Common myeloid progenitor, CD34-positive (primary cell): ENCODE measurements at places on chromosomes 16 and 17.

DNA sequence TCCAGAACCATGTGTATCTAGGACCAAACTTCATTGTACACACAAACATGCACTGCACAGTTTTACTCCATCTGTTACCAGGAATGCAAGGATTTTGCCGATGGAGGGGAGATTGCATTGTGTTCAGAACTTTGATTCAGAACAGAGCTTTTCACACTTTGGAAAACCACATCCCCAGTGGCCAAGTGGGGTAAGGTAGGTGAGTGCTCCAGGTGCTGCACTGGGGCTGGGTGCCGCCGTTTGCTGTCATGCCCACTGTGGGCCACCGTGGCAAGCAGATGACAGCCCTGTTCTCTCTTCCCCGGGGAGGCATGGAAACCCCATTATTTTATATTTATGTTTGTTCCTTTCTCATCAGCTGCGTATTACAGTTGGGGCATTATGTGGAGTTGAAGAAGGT, 29.3 kb upstream of the JPH3 start:
- DNase-seq, result no peak

- no peak for DNase-seq
Measured at GRCh38 chr17:57870283-57870635, 20.4 kb upstream of the MRPS23 start.

- no peak for DNase-seq
Measured at GRCh38 chr17:62751060-62751691, 56.9 kb downstream of the MARCHF10 start.

GRCh38 chr16:87592018-87592712, 10.1 kb upstream of the JPH3 start:
- DNase-seq, result no peak

GRCh38 chr17:40534371-40535189, 30.7 kb downstream of the CCR7 start:
- no peak for DNase-seq

- DNase-seq, result peak; percentile 58
Measured at GRCh38 chr17:75785016-75785890, 647 bp downstream of the UNK start.

GRCh38 chr16:49378238-49378637, 4.6 kb downstream of the C16orf78 start:
- DNase-seq, result no peak

GRCh38 chr17:38453951-38454421, 25.7 kb downstream of the ARHGAP23 start:
- peak; percentile 37 for DNase-seq

- DNase-seq, result no peak
Measured at GRCh38 chr16:29857133-29857760, 5.8 kb downstream of the CDIPT start.

GRCh38 chr16:19781226-19781625, 63.2 kb downstream of the IQCK start:
- no peak for DNase-seq

- DNase-seq, result no peak
Measured at GRCh38 chr16:83143788-83144187, 517.0 kb downstream of the CDH13 start.

DNA sequence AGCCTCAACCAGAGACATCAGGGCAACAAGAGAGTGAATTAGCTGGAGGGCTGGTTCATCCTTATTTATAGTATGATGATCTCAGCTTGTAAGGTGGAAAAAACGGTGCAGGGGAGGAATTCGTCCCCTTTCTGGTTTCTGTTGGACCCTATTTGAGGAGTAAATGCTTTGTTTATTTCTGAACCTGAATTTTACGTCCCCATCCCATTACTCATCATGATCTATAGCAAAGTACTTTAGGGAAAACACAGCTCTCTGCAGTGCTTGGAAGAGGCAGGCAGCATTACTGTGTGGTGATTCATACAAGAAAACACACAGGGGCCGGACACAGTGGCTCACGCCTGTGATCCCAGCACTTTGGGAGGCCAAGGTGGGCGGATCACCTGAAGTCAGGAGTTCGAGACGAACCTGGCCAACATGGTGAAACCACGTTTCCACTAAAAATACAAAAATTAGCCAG, 8.0 kb upstream of the VAT1L start:
- DNase-seq, result no peak

GRCh38 chr17:36127199-36127893, 23.7 kb downstream of the CCL4 start:
- DNase-seq, result no peak

DNA sequence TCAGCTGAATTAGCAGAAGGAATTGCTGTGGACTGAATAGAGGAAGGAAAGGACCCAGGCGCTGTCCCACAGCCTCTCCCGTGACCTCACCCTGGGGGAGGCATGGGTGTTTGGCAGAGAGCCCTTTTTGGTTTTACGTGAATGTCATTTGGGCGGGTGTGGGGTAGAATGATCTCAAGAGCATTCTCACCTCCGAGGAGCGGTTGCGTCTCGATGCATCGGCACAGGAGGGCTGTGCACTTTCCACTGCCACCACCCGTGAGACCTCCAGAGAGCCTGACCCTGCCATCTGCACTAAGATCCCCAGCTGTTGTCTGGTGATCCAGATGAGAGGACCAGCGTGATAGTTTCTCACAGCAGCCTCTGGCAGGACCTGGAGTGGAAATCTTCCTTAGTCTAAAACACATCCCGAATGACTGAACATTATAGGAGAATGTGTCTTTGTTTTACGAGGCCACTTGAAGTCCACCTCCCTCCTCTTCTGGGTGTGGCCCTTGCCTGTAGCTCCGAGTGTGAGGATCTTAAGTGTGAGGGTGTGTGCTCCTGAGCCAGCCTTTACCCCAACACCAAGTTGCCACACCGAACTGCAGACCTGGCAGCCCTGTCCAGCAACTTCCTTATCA, 29.3 kb downstream of the FOXK2 start:
- peak; percentile 86 for DNase-seq

DNA sequence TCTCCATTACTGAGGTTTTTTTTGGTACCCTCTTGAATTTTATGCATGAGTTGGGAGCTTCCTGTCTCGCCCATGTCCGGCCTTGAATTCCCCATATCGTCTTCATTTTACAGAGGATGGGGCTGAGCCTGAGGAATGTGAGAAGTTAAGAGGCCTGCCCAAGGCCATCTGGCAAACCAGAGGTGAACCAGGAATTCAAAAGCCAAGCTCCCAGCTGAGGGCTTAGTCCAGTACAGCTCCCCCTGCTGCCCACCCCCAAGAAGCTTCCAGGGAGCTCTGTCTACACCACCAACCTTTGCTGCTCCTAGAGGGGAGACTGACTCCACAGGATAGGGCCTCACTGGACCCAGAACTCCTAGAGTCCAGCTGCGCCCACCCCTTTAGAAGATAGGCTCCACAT, 20.7 kb upstream of the C16orf78 start:
- DNase-seq, result peak; percentile 28

- DNase-seq, result no peak
Measured at GRCh38 chr17:835263-835662, 53.1 kb downstream of the MRM3 start.

DNA sequence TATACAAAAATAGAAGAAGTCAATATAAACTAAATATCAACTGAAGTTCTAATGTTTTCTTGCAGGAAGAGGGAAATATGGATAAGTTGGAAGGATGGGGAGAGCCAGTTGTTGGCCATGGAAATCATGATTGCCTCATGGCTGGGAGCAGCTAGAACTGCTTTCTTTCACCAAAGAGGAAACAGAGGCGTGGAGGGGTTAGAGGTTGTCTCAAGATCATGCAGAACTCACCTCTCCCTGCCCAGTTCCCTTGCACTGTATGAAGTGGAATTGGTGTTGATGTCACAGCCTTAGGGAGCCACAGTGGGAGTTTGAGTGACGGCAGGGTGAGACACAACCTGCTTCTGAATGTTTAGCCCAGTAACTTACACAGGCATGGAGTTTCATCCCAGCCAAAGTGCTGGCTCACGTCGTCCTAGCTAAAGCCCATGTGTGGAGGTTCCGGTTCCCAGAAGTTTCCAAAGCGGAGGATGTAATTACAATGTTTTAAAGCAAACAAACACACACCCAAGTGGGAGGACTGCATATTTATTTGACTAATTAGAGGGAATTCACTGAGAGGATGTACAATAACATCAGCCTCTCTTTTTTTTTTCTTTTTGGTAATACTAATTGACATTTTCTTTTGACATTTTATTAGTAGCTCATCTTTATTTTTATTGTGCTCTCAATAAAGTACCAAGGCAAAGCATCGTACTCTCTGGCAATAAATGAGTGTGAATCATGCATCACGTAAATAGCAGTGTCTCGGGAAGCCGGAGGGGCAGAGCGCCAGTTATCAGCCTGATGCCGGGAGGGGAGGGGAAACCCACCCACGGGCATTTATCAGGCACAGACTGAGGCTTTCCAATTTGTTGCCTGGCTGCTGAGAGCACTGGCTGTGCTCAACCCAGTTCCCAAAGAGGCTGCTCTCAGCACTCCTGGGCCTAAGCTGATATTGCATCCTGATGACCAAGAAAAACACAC, 118.7 kb upstream of the CDH5 start:
- DNase-seq, result no peak

DNA sequence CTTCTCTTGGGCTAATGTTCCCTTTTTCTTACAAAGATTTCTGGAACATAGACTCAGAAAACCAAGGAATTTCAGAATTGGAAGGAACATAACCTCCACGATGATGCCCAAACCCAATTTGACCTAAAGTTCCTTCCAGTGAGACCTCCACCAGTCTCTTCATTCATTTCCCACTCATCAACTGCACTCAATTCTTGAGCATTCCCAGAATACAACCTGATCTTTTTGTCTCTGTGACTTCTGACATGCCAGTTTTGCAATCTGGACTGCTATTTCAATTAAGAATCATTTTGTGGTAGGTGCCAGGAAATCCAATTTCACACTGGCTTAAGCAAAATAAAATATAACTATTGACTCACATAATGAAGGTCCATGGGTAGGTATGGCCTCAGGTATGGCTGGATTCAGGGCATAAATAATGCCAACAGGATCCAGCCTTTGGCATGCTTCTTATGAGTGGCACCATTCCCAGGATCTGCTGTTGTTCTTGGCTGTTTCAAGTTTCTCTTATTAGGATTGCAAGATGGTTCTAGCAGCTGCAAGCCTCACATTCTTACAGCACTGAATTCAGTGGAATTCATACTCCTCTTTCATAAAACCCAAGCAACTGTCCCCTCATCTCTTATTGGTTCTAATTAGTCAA, 184.3 kb downstream of the HS3ST4 start:
- no peak for DNase-seq

GRCh38 chr17:48483471-48484131, 47.2 kb downstream of the HOXB1 start:
- peak; percentile 98 for DNase-seq

GRCh38 chr17:81250286-81251093, 11.4 kb downstream of the NDUFAF8 start:
- DNase-seq, result no peak

DNA sequence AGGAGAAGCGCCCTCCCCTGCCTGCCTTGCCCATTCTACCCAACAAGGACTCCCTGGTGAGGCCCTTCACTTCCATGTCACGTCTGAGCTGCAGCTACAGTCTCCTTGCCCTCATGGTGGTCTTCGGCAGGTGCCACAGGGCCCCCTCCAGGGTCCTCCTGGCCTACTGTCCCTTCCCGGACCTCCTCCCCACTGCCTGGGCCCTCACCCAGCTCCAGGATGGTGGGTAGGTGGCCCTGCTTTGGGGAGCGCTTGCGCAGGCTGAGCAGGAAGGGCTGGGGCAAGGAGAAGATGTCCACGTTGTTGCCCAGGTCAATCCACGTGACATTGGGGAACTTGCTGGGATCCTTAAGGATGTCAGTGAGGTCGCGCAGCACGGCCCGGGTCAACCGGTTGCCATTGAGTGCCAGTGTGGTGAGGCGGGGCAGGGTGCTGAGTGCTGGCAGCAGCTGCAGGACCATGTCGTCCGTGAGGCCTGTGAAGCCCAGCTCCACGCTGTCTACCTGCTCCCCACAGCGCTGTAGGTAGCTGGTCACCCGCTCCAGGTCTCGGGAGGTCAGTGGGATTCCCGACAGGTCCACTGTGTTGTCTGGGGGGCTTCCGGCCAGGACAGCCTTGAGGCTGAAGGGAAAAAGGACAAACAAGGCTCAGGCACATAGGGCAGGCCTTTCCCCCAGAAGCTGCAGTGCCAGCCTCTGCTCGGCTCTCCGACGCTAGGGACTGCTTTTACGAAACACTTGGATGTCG, 28.3 kb downstream of the TRPV2 start:
- no peak for DNase-seq

- peak; percentile 50 for DNase-seq
Measured at GRCh38 chr17:410543-411401, 58.2 kb upstream of the RPH3AL start.

DNA sequence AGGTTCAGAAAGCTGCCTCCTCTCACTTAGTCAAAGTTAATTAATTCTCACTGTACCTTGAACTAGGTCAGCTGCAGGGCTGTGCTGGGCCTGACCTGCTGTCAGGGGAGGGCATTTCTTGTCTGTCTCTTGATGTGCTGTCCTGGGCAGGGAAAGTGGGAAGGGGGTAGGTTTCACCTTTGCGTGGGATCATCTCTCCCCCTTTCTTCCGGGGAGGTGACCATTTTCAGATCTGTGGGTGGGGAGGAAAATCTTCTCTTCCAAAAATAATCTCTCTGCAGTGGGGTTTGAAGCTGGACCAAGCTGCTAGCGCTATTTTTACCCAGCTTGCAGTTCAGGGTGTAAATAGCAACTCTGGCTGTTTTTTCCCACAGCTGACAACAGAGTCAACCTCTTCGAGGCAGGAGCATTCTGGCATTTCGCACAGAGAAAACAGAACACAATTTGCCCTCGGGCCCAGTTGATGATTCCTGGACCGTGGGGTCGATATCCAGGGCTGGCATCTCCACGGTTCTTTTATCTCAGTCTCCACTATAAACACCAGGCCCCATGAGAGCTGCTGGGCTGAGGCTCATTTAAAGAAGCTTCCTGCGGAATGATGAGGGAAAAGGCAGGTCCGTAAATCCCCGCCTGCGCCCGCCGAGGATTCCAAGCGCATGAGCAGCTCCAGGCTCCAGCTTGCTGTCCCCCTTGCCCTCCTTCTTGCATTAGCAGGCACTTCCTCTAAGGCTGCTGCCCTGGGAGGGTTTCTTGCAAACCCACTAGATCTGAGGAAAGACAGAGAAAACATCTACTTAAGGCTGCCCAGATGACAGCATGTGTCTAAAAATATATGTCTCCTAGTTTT, 93.9 kb downstream of the YPEL2 start:
- DNase-seq, result no peak

DNA sequence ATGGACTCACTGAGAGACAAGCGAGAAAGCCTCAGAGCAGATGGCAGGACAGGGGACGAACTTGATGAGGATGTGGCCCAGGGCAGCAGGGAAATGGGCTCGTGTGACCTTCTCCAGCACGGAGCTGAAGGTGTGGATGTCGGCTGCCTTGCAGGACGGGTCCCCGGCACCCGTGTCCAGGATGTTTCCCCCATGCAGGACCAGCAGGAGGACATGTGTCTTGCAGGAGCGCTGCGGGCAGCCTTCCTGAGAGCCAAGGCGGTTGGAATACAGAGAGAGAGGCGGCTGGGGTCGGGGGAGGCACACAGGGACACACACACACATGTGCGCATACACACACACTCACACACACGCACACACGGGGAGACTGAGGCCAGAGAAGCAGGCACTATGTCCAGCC, 39.3 kb downstream of the PIMREG start:
- DNase-seq, result no peak

GRCh38 chr17:59178266-59178985, 22.9 kb downstream of the PRR11 start:
- no peak for DNase-seq
